Stimulated activated CD4-positive, alpha-beta T cell treated with anti-CD3 and anti-CD28 coated beads, TNF-alpha, amount 100 ng/mL, for 4 hours (primary cell): ENCODE measurements at places on chromosomes 12 and 14.

- DNase-seq: no peak
Measured at GRCh38 chr12:101634724-101635123, 40.0 kb downstream of the MYBPC1 start.

DNA sequence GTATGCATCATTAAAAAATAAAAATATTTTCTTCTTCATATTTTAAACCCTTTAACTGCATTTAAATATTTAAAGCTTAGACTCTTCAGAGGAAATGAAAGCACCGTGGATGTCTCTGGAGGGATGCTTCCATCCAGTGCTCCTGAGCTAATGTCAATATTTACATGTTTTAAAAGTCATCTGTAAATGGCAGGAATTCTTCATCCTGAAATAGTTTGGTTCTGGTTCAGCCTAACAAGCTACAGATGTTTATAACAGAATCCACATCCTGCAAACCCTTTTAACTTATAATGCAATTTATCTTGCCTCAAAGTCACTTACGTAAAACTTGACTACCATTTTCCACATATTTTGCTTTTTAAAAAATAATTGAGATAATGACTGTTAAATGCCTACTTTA lies 1207.3 kb downstream of the SLC16A7 start:
- no peak for DNase-seq

GRCh38 chr14:53951627-53952303 lies 4.9 kb downstream of the BMP4 start:
- DNase-seq: no peak

- no peak for DNase-seq
Measured at GRCh38 chr14:24895622-24896021, 154.3 kb downstream of the STXBP6 start.

- DNase-seq: no peak
Measured at GRCh38 chr12:101108130-101108529, 101.9 kb downstream of the SLC5A8 start.
